GM12864 (cell line): ENCODE measurements at places on chromosomes 12 and 14.

- DNase-seq, result no peak
These were observed 63.1 kb upstream of the RIN3 start for GRCh38 chr14:92450351-92451070.

- no peak for DNase-seq
These were observed 234.8 kb downstream of the ZFP36L1 start for GRCh38 chr14:68558096-68558495.

GRCh38 chr12:108459149-108459548 is 55.9 kb upstream of the FICD start:
- no peak for DNase-seq

- no peak for DNase-seq
These were observed 33.9 kb upstream of the SLC38A2 start for GRCh38 chr12:46406352-46407027.

GRCh38 chr12:108622921-108623514 is 10.7 kb downstream of the SELPLG start:
- no peak for DNase-seq

- DNase-seq, result no peak
These were observed 81.1 kb upstream of the ST8SIA1 start for GRCh38 chr12:22415342-22416309.

GRCh38 chr14:97379091-97379531 is 581.9 kb downstream of the VRK1 start:
- DNase-seq, result no peak

- DNase-seq, result no peak
These were observed 589 bp upstream of the HVCN1 start for GRCh38 chr12:110689281-110690126.
